Activated CD4-positive, alpha-beta memory T cell treated with anti-CD3 and anti-CD28 coated beads, Interleukin-2, amount 10 ng/mL, durations not matched to agents 7 days and 5 days (primary cell): ENCODE measurements at places on chromosomes 7 and 10. TPM values are rescaled to one million over a fixed set of nuclear protein-coding genes. Genes with fewer than 3 reads are reported as not detected.

DNA sequence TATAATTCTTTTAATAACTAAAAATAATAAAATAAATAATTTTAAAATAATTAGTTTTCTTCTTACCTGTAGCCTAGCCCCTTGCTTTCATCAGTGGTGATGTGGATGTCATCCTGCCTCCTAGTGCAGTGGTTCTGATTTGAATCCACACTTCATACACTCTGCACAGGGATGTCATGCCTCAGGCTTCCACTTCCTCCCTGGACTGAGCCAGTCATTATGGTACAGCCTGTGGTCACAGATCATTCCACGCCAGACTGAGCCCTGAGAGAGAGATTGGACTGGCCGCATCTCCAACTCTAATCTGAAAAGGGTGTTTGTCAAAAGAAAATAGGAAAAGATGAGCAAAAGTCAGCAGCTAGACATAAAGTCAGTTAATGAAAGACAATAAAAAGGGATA lies 436.2 kb upstream of the IGFBP3 start:
- DNase-seq = no peak

GRCh38 chr10:14621037-14621436 lies 153.7 kb downstream of the FAM107B start:
- no peak for DNase-seq

- no peak for DNase-seq
Measured at GRCh38 chr10:73650537-73651331, 5.1 kb downstream of the SYNPO2L start.

DNA sequence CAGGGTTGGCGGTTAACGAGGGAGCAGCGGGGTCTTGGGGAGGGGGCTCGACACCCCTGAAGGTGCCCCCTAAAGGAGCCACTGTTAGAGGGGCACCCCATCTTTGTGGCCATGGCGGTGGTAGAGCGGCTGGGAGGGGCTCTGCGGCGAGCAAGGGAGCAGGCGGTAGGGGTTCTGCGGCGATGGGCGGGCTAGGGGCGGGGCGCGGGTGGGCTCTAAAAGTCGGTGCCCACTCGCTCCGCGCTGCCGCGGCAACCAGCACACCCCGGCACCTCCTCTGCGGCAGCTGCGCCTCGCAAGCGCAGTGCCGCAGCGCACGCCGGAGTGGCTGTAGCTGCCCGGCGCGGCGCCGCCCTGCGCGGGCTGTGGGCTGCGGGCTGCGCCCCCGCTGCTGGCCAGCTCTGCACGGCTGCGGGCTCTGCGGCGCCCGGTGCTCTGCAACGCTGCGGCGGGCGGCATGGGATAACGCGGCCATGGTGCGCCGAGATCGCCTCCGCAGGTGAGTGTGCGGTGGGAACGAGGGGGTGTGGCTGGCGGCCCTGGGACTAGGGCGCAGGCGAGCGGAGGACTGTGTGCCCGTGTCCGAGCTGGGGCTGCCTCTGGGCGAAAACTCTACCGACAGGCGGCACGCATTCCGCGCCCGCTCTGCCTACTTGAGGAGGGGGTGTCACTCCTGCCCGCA lies at the start of gene MEST:
MEST (plus strand) TSS at position 245 of the 682 bp plus-strand sequence; CDS start at position 474, 229 bp downstream.
- DNase-seq = no peak

- no peak for DNase-seq
Measured at GRCh38 chr7:50687575-50688225, 95.0 kb downstream of the GRB10 start.

DNA sequence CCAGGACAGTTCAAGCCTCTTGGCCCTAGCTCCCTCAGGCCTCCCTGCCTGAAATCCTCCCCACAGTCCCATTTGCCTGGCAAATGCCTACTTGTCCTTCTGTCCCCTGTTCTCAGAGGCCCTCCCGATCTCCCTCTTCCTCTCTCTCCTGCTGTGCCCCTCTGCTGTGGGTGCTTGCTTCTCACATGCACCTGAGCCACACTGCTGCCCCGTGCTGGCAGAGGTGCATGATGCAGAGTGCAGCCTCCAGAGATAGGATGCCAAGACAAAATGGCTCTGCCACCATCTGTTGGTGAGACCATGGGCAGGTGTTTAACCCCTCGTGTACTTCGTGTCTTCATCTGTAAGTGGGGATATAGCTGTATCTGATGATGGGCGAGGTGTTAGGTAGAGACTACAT lies 158.4 kb downstream of the RGS10 start:
- DNase-seq = no peak

- peak; percentile 68 for DNase-seq
Measured at GRCh38 chr7:149883452-149883861, 9.7 kb downstream of the ATP6V0E2 start.

GRCh38 chr10:71332466-71332865 lies 13.4 kb downstream of the SLC29A3 start:
- DNase-seq = no peak

GRCh38 chr10:98030093-98030821 lies at the start of gene CRTAC1:
CRTAC1 (minus strand) TSS chr10:98030621; CDS start chr10:98030472, 149 bp downstream.
- DNase-seq = no peak

GRCh38 chr7:105815576-105815975 lies 60.8 kb downstream of the ATXN7L1 start:
- no peak for DNase-seq

- DNase-seq = no peak
Measured at GRCh38 chr7:153935095-153935494, 117.1 kb upstream of the DPP6 start.

DNA sequence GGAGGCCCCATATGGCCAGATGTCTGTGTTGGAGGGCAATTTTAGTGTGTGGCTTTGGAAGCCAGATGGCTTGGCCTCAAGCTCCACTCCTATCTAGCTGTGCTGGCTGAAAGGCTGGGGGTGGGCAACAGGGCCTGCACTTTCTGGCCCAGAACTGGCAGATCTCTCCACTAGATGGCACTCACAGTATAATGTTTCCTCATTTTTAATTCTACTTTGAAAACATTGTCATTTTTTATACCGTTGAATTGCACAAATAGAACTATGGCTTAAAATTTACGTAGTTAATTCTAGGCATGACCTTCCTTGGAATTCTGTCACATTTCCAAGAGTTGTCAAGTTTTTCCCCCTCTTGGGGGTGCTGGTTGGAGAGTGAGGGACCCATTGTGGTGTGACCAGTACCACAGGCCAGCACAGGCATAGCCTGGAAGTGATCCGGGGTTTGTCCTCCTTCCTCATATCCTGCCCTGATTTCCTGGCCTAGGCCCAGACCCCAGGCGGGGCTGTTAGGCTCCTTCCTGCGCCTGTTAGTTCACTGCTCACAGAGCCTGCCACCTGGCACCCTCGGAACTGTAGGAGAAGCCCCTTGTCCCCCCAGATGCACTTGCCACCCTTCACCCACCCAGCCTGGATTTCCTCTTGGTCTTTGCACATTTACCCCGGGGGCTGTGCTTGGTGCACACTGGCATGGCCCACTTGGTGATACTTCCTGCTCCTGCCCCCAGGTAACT lies 52.8 kb downstream of the ARHGAP22 start:
- DNase-seq = peak; percentile 22

GRCh38 chr7:128793181-128793547 lies 1.4 kb downstream of the CCDC136 start:
- no peak for DNase-seq

GRCh38 chr10:98748298-98748697 lies 301.6 kb upstream of the HPS1 start:
- DNase-seq = no peak

DNA sequence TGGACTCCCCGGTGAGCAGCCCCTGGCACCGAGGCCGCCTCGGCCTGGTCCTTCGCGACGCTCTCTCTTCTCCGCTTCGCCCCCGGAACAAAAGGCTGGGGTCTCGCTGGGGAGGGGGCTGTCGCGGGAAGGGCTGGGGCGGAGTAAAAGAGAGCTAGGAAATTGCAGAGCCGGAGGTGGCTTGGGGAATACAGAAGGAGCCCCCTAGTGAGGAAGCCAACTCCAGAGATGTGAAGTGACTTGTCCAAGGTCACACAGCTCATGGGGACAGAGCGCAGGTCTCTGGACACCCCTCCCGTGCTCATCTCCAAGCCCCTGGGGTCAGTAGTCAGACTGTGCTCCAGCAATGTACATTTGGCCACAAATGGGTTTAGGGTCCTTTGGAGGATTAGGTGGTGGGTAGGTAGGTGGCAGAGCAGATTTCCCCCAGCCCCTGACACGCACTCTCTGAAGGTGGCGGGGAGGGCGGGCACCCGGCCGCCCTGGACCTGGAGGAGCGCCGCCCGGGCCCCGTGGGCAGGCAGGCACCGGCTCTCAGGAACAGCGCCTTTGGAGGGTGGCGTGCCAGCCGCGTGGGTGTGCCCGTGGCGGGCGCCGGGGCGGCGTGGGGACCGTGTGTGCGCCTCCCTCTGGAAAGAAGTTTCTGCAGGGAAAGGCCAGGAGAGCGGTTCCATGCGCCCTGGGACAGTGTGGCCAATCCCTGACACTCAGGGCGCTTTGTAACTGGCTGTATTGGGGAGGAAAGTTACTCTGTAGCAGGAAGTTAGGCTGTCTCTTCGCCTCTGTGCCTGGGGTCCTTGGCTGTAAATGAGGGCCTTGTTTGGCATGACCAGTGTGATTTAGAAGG lies 910 bp downstream of the WIPF3 start:
- DNase-seq = no peak

DNA sequence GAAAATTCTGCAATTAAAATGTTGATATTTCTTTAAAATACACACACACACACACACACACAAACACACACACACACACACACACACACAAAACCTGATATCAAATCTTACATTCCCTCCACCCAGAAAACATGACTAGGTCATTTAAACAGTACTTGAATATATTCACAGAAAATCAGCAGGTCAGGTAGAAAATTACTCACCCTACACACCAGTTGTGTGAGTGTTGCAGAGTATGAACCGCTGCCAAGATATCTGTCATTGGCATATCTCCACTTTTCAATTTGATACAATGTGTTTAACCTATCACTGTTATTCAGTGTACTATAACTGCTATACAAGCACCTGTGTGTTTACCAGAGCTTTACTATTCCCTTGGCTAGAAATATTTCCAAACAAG lies 283.6 kb upstream of the LRRTM3 start:
- DNase-seq = no peak

- DNase-seq = no peak
Measured at GRCh38 chr7:16268821-16269768, 152.2 kb downstream of the CRPPA start.

DNA sequence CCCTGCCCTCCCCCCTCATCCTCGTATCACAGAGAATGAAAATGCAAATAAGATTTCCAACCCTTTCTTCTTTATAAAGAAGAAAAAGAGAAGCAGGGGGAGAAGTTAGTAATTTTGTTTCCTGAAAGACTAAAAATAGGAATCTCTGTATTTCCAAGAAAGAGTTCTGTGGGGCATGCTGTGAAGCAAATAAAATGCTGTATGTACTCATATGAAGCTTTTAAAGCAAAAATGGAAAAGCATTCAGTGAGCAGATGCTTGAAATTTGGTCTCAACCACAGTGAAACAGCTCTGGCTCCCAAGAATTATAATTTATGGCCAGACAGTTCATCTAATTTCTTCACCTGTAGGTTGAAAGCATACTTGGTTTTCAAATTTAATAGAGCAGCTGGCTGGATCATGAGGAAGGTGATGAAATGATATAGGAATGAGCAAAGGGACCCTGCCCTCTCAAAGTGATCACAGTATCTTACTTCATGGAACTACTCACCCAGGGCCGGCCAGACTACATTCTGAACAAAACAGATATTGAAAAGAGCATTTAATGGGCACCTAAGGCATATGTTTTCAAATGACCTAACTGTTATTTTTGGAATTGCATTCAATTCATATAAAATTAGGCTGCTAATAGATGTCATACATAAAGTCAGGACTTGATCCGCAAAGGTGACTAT lies 31.4 kb downstream of the SVIL start:
- DNase-seq = no peak

DNA sequence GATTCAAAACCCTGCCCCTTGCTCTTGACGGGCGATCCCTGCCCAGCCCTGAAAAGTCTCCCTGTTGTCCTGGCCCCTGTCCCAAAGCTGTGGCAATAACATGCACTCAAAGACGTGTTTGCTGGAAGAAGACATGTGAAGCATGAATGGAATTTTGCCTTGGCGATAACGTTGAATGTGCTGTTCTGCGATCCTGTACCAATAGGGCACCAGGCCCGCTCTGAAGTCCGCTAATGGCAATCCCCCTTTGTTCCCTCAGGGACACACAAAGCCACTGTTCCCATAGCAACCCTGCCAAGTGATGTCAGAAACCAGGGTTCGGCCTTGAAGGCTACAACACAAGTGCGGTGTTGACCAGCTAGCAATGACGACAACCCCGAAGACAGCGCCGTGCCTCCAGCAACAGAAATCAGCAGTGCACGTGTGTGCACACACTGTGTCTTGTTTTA lies 284.6 kb downstream of the KLF6 start:
- DNase-seq = no peak

DNA sequence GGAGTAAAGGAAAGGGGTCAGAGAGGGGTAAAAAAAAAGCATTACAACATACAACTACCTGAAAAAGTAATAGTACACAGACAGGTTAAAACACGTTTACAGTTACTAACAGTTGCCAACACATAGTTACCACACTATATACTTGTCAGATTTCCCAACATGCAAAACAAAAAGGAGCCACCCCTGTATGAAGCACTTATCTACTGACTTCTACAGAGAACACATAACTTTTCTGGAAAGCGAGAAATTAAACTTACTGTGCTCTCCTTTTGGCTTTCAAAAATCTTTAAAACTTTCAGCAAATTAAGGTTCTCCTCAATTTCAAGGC lies 2.1 kb downstream of the ABI1 start:
- DNase-seq = no peak

- DNase-seq = no peak
Measured at GRCh38 chr10:33382216-33382600, 47.7 kb upstream of the NRP1 start.

GRCh38 chr10:72539137-72539536 lies 86.7 kb downstream of the MICU1 start:
- DNase-seq = no peak

DNA sequence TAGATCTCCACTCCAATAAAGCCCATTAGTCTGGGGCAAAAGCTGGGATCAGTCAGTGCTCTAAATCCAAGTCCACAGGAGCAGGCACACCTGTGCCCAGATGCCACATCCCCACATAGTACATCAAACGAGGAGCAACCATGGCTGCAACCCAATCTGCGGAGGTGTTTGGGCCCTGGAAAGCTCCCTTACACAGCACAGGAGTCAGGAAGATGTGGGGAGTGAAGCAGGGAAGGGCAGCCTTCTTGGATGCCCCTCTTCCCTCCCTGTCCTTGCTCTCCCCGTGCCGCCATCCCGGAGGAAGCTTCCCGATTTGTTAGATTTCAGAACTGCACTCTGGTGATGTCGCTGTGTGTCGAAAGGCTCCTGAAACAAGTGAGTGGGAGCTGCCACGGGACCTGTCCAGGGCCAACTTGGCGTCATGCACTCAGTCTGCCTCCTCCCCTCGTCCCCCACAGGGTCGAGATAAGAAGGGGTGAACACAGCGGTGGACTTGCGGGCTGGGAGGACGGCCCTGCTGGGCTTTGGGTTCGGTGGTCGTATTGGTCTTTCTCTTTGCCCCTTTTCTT lies 230.6 kb upstream of the GRB10 start:
- DNase-seq = no peak

CALCR gene
- total RNA-seq = not detected

GATA3 gene
- 112 TPM for total RNA-seq

KCNMA1 gene
- 0.25 TPM for total RNA-seq

HOXA5 gene
- total RNA-seq = not detected

ANKRD22 gene
- total RNA-seq = 0.15 TPM

ZEB1 gene
- total RNA-seq = 50.4 TPM

BAMBI gene
- total RNA-seq = 0.20 TPM

FEZF1 gene
- total RNA-seq = not detected

NUTM2B gene
- 1.6 TPM for total RNA-seq

SOSTDC1 gene
- total RNA-seq = not detected

RAB19 gene
- 4.3 TPM for total RNA-seq

CDC14C gene
- not detected for total RNA-seq

SFTPA1 gene
- total RNA-seq = not detected

DIP2C gene
- total RNA-seq = 0.76 TPM

GNAT3 gene
- not detected for total RNA-seq

MYH16 gene
- total RNA-seq = not detected
